NCI-H2171 (cell line): ENCODE measurements at places on chromosomes 6 and 20.

GRCh38 chr6:50925981-50926380, 107.3 kb downstream of the TFAP2B start:
- no peak for DNase-seq

DNA sequence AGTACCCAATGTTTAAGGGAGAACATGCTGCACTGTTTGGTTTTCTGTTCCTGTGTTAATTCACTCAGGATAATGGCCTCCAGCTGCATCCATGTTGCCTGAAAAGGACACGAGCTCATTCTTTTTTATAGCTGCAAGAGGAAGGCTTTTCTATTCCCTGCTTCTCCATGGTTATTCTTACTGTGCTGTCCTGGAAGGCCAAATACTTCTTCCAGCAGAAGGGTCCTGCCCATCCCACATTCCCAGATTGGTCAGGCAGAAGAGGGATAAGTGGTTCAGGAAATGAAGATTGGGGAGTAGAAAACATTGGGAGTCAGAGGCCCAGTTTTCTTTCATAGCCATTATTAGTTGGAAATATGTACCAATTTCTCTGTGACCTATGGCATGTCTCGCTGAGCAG, 122.4 kb downstream of the TCP11 start:
- DNase-seq: no peak

GRCh38 chr6:84057908-84058307, 24.3 kb downstream of the MRAP2 start:
- no peak for DNase-seq

DNA sequence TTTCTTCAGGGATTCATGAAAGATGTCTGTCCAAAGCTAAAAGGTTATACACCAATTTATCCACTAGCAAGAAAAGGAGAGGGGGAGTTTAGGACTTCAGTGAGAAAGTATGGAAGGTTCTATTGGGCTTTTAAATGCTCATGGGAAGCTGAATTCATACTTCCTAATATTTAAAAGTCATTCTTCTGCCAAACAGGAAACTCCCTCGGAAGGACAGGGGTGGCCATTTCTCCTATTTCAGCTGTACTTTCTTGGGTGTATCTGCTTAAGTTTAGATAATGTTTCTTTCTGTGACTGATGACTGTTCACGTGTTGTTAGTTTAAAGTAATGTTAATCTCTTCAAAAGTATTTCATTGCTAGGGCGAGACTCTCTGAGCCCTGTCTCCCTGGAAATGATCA, 80.5 kb upstream of the IFNGR1 start:
- no peak for DNase-seq

- no peak for DNase-seq
Measured at GRCh38 chr20:57053067-57053466, 213.4 kb downstream of the BMP7 start.

GRCh38 chr6:166393535-166393823, 10.7 kb upstream of the MPC1 start:
- no peak for DNase-seq

GRCh38 chr20:56433880-56434255, 21.8 kb downstream of the CASS4 start:
- no peak for DNase-seq

- no peak for DNase-seq
Measured at GRCh38 chr6:119182875-119183274, 104.4 kb upstream of the FAM184A start.

DNA sequence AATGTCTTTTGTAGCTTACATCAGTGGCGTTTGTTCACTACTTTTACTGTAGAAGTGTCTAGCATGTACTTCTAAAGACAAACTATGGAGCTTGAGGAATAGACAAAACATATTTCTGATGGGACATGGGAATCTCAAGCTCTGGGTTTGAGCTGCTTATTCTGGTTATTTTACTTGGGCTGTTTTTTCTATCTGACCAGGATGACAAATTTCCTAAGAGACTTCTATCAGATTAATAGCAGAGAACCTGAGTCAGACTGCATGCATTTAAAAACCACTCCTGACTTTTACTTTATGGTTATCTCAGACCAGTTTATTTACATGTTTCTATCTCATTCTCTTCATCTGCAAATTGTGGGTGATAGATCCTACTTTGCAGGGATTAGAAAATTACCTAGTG, 1282.3 kb upstream of the GJE1 start:
- no peak for DNase-seq
